HS-5 (cell line): ENCODE measurements at places on chromosomes 16 and 17.

- no peak for DNase-seq
Observed at GRCh38 chr16:31270795-31271194, 11.0 kb downstream of the ITGAM start.

DNA sequence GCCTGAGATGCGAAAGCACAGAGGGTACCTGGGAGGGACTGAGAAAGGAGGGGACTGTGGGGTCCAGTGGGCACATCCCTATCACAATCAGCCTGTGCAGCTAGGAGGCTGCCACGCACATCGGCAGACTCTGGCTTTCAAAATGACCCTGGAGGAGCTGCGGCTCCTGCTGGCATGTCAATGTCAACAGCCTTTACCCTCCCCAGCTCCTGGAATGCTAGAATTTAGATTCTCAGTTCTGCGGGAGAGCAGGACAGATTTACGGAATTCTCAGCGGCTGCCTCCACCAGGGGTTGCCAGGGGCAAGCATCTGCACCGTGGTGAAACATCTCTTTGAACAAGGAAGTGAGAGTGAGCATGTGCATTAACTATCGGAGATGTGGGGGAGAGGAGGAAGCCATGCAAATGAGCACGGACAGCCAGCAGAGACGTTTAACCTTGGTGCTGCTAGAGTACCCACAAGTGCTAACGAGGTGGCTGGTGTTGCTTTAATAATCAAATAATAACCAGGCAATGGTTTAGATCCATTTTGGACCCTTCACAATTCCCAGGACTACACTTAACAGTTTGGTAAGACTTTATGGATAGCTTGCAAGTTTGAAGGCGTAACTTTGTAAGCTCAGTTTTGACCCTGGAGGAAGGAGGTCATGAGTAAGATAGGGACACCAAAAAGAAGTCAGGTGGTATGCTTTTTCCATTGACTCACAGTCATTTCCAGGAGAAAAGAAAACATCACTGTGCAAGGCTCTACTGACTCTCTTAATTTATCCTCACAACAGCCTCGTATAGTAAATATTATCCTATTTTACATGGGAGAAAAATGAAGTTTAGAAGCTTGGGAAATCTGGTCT, 54.1 kb downstream of the XYLT1 start:
- DNase-seq = no peak

GRCh38 chr17:63279498-63280230, 166.4 kb downstream of the CYB561 start:
- peak; percentile 64 for DNase-seq

DNA sequence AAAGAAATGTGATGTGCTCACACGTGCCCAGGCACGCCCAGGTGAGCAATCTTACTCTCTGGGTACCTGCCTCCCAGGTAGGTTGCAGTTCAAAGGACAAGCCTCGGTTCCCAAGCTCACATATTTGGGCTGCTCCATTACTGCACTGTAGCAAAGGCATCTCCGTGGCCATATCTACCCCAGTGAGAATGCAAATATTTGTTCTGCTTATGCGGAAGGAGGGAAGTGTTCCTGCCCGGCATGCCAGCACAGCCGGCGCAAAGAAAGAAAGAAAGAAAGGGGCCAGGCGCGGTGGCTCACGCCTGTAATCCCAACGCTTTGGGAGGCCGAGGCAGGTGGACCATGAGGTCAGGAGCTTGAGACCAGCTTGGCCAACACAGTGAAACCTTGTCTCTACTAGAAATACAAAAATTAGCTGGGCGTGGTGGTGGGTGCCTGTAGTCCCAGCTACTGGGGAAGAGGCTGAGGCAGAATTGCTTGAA, 30.7 kb downstream of the SLC43A2 start:
- no peak for DNase-seq

DNA sequence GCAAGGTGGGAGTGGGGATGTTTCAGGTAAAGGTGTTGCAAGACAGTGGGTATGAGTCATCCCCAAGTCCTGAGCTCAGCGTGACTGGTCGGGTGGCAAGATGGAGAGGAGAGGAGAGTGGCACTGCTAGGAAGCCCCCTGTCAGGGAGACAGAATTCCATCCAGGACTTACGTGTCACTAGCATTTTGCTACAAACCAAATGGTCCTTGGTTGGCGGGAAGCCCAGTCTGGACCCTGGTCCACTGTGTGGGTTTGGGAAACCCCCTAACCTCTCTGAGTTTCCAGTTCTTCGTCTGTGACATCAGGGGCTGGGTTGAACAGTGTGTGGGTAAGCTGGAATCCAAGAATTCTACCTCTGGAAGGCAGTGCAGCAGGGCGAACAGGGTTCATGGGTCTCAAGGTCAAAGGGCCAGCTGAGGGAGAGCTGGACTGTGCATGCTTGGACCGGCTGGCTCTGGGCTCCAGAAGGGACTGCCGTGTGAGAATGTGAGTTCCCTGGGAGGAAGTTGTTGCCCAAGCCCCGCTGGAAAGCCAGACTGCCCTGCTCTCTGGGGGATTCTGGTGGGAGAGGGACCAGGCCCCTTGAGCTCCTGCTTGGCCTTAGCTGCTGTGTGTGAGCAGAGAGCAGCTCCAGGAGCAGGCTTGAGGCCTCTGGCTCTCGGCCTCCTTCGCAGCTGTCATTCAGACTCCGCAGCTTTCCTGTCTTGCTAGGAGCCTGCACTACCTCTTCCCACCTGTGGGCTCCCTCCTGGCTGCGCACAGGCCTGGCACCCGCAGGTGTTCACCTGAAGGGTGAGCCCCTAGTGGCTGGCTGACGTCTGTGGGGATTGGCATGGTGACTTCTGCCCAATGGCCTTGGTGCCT, 84.6 kb downstream of the NT5M start:
- no peak for DNase-seq

- DNase-seq = peak; percentile 39
Observed at GRCh38 chr17:27256225-27257030, 37.5 kb upstream of the WSB1 start.

GRCh38 chr16:80283466-80284392, 257.1 kb upstream of the DYNLRB2 start:
- DNase-seq = no peak

GRCh38 chr16:66574531-66574930, 4.7 kb upstream of the CMTM2 start:
- DNase-seq = no peak

DNA sequence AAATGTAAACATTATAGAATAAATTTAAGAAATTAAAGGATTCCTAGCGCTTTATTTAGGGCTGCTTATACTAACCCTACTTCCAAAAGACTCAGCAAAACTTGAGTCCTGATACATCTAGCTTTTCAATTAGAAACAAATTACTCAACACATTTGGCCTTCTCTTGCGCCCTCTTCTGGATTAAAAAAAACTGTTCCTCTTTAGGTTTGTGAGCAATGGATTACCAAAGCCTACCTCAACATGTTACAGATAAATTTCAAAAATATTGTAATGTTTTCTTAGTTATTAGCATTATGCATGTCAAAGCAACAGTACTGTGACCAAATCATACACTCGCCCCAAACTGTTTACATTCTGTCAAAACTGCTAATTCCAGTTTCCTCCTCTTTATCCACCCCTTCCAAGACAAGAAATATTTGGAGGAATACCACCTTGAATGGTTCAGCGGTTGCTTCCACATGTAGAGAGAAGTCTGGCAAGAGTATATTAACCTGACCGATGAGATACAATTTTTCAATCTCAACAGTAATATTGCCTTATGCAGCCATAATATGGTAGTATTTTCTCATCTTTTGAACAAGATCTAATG, 2.7 kb downstream of the NUFIP2 start:
- DNase-seq = peak; percentile 45

DNA sequence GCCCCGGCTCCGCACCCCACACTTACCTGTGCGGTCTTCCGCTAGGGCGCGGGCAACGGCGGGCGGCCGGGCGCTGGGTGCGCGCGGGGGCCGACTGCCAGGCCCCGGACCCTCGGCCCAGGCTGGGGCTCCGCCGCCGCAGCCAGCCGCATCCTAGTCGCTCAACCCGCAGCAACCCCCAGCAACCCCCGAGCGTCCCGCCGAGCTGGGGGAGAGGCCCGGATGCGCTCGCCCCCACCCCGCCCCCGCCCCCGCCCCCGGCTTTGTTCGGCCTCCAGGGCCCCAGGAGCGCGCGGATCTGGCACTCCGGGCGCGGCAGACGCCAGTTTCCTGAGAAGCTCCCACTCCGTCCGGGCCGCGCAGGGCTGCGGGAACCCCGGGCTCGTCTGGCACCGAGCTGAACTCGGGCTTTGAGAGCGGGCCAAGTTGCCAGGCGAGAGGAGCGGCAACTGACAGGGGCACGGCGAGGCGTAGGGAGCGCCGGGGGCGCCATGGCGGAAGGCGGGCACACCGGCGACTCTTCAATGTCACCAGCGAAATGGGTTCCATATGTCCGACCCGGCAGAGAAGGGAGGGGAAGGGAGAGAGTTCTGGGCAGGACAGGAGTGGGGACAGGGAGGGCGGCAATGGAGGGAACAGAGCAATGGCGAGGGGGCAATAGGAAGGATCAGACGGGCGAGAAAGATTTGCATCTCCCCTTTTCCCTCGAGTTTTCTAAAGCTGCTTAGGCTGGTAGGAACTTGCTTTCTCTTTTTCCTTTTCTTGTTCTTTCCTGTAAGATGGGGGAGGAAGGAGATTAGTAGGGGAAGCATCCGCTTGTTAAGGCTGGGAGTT, 13.7 kb downstream of the HOXB4 start:
- DNase-seq = no peak

- peak; percentile 33 for DNase-seq
Observed at GRCh38 chr16:80806927-80807340, 2.5 kb upstream of the CDYL2 start.

- DNase-seq = no peak
Observed at GRCh38 chr16:3659251-3659650, 4.8 kb downstream of the DNASE1 start.

DNA sequence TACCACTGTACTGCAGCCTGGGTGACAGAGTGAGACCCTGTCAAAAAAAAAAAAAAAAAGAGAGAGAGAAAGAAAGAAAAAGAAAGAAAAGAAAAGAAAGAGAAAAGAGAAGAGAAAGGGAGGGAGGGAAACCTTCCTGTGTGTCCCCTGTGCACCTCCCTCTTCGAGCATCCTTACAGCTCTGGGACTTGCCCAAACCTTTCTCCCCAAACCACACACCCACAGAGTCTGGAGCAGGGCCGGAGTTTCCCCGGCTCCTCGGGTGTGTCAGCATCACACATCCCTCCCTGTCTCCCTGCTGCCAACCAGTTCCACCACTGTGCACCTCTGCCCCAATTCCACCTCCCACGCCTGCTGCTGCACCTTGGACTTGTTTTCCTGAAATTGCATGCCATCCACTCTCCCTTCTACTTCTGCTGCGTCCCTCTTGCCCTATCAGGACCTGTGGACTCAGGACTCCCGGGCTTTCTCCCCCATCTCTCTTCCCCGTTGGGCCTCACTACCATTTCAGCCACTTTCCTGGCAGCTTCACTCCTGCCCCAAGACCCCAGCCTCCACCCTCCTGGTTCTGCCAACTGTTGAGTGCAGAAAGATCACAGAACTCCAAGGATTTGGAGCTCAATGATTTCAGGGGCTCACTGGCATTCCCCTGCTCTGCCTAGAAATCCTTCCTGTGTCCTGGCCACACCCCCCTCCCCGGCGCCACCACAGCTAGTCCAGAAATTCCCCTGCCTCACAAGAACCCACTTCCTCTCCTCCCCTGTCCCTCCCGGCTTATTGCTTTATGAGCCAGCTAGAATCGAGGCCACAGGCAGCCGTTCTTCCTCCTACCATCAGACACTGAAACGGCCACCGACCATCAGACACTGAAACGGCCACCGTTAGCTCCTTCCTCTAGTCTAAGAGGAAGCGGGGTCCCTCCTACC, 3.7 kb upstream of the CDK3 start:
- no peak for DNase-seq

DNA sequence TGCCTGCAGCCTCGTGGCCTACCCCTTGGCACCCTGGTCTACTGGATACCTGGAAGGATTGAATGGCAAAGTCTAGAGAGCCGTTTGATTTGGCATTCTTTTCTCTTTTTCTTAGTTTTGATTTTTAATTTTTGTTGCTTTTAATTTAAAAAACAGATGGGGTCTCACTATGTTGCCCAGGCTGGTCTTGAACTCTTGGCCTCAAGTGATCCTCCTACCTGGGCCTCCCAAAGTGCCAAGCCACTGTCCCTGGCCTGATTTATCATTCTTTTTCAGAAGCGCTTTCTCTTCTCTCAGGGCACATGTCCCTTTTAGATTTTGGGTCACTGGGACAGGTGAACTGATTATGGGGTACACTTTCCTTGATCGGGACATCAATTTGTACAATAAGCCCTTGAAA, 10.8 kb downstream of the ZC3H18 start:
- no peak for DNase-seq

GRCh38 chr17:78679495-78680395, 102.3 kb downstream of the CYTH1 start:
- no peak for DNase-seq

DNA sequence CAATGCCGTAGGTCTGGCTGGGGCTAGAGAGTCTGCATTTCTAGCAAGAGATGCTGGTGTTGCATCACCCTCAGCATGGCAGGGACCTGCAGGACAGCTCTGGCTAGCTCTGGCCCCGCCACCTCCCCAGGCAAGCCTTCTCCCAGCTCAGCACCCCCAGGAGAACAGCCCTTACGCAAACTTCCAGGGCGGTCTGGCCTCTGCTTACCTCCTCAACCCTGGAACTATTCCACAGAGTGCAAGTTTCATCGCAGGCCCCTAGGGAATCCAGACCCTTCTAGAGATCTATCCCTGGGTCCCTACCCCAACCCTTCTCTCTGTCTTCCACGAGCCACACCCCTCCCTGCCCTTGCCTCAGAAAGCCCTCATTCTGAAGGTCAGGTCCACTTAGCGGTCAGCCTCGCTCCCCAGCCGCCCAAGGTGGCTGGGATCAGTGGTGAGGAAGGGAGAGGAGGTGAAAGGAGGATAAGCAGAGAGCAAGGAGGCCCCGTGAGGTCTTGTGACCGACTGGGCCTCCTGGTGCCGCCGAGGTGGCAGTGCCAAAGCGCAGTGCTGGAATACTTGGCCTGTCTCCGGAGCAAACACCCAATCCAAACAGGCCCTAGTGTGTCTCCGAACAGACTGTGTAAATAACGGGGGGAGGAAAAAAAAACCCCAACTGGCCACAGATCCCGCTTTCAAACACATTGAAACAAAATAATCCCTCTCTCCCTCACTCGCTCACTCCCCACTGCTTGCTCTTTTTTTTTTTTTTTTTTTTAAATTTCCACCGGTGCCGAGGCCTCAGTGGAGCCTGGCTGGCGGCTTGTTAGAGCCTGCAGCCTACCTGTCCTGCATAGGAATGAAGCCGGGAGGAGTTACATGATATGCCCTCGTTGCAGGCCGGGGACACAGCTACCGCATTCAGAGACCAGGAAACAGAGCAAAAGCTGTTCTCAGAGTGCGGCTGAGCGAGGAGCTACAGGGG, 380.9 kb downstream of the SOX9 start:
- no peak for DNase-seq

- peak; percentile 66 for DNase-seq
Observed at GRCh38 chr17:16217002-16217635, at the start of gene PIGL. PIGL (plus strand) TSS chr17:16217210; CDS start chr17:16217227, 17 bp downstream.

GRCh38 chr16:59169168-59169567, 435.1 kb upstream of the GOT2 start:
- no peak for DNase-seq

- no peak for DNase-seq
Observed at GRCh38 chr16:1475552-1476114, 805 bp upstream of the CLCN7 start.

DNA sequence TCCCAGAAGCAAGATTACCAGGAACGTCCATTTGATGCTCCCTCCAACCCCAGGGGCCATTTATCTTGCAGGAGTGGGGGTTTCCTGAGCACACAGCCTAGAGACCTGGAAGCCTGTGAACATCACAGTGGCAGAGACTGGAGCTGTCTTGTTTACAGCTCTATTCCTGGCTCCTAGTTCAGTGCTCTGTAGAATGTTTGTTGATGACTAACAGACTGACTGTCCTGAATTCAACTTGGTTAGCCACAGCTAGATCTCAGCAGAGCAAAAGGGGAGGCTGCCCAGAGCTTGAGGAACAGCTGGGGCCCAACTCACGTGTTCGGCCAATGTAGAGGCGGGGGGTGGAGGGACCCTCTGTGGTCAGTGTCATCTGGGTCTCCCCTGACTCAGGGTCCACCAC, 6.6 kb downstream of the ERN2 start:
- DNase-seq = no peak
